ENCODE measurements at places on chromosomes 7 and 10. TPM values are rescaled to one million over a fixed set of nuclear protein-coding genes. Genes with fewer than 3 reads are reported as not detected.
A peak's percentile ranks its signal among the peaks of the same experiment; 100 is the strongest.

SBDS gene
- 36.7 TPM for total RNA-seq

DNA sequence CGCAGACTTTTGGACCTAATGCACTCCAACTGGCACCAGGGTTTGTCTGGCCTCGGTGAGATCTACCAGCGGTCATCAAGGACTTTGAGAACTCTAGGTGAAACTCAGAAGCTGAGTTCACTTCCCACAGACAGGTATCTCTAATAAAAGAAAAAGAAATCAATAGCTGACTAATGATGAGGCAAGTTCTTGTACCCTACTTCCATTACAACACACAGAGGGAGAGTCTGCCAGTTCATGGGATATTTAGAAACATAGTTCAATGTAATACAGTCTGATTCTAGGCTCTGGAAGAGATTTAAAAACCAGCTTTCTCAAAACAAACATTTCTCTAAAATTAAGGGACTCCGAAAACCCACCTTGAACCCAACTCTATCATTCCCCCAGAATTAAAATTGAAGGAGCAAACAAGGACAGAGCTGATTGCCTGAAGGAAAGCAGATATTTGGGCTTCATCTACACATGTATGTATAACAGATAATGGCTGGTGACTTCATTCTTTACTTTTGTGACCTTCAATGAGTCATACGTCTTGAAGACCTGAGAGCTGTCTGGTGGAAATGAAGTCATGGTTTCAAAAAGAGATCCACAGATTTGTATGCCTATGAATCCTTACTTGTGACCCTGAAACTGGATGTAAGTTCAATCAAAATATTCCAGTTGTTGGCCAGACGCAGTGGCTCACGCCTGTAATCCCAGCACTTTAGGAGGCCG is 2.7 kb upstream of the PNLIPRP1 start:
- H3K36me3 ChIP-seq: no peaks in the 10 kb centered on the region
- no peaks in the 10 kb centered on the region for H3K27me3 ChIP-seq
- no peaks in the 10 kb centered on the region for H3K4me1 ChIP-seq
- no peak overlapping the region for H3K27ac ChIP-seq

DNA sequence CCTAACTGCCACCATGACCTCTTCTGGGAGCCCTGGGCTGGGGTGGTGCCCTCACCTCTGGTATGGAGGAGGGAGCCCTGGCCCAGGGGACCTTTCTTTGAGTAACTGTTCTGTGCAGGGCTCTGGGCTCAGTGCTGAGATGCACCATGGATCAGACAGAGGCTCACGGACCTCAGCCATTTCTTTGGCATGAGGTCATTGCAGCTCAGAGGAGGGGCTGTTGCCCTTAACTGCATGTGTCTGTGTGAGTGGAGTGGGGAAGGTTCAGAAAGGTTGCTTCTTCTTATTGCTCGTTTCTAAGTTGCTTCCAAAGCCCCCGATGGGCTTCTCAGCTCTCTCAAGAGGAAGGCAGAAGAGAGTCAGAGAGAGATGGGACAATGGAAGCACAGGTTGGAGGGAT is 233.9 kb downstream of the RPS24 start:
- no peaks in the 10 kb centered on the region for H3K36me3 ChIP-seq
- no peak for DNase-seq
- H3K4me3 ChIP-seq: no peak overlapping the region
- H3K27me3 ChIP-seq: no peaks in the 10 kb centered on the region
- H3K27ac ChIP-seq: peak overlapping the region; percentile 89

DNA sequence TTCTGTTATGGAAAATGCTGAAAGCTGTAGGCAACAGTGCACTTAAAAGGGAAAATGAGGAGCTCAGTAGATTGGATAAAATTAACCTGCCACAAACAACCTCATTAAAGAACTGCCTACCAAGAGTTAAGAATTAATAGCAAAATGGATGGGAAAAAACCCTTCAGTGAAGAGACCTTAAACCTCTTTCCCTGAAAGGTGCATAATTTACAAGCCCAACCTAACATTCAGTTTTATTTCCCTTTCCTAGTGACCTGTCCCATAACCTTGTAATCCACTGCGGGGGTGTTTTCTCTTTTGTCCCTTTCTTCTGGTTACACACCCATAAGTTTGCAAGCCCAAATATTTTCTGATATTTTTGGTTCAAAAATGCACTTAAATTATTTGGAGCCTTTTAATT is 21.9 kb downstream of the SKIDA1 start:
- H3K27me3 ChIP-seq: peaks cover 4% of the 10 kb centered on the region
- DNase-seq: no peak
- peaks cover 88% of the 10 kb centered on the region for H3K4me1 ChIP-seq
- H3K36me3 ChIP-seq: no peaks in the 10 kb centered on the region

DNA sequence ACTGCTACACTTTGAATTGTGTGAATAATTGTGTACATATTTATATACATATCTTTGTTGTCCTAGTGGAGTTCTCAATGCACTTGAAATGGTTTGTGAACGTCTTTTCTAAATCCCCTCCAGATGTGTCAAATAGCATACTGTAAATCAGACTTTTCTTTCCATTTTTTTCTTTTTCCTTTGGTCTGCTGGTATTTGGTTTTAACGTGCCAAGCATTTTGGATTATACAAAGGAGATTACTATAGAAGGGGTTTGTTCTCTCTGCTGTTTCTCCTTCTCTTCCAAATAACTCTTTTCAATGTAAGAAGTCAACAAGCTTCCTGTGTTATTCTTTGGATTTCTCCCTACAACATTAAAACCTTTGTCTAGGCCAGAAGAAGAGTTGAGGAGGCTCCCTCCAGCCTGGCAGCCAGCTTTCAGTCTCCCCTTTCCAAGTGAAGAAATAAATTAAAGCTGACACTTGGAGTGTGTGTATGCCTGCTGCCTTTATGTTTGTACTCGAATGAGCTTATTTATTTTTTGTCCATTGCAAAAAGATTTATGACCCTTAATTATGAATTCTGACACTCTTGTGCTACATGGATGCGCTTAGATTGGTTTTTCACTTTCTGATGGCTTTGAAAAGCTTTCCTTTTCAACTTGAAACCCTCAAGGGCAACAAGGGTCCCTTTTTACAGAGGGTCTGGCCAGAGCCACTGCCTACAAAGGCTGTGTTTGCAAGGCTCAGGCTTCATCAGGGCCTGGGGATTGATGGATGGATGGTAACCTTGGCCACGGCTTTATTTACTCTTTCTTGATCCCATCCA is 107.8 kb downstream of the RAB18 start:
- no peak for DNase-seq
- H3K36me3 ChIP-seq: no peaks in the 10 kb centered on the region
- peak overlapping the region; percentile 48 for H3K4me3 ChIP-seq
- H3K27ac ChIP-seq: peak overlapping the region; percentile 83
- peaks cover 43% of the 10 kb centered on the region for H3K4me1 ChIP-seq

- no peaks in the 10 kb centered on the region for H3K36me3 ChIP-seq
- no peak for DNase-seq
- no peak overlapping the region for H3K27ac ChIP-seq
- peaks cover 25% of the 10 kb centered on the region for H3K4me1 ChIP-seq
- no peaks in the 10 kb centered on the region for H3K27me3 ChIP-seq
These were observed 25.9 kb upstream of the C10orf71 start for GRCh38 chr10:49273082-49273465.

GRCh38 chr7:131272086-131272485 is 55.6 kb upstream of the MKLN1 start:
- H3K4me3 ChIP-seq: no peak overlapping the region
- H3K27me3 ChIP-seq: no peaks in the 10 kb centered on the region
- H3K4me1 ChIP-seq: no peaks in the 10 kb centered on the region
- H3K36me3 ChIP-seq: no peaks in the 10 kb centered on the region
- no peak overlapping the region for H3K27ac ChIP-seq

All from neural crest cell (in vitro differentiated cells).